ENCODE measurements at places on chromosomes 4 and X. TPM values are rescaled to one million over a fixed set of nuclear protein-coding genes. Genes with fewer than 3 reads are reported as not detected.

DNA sequence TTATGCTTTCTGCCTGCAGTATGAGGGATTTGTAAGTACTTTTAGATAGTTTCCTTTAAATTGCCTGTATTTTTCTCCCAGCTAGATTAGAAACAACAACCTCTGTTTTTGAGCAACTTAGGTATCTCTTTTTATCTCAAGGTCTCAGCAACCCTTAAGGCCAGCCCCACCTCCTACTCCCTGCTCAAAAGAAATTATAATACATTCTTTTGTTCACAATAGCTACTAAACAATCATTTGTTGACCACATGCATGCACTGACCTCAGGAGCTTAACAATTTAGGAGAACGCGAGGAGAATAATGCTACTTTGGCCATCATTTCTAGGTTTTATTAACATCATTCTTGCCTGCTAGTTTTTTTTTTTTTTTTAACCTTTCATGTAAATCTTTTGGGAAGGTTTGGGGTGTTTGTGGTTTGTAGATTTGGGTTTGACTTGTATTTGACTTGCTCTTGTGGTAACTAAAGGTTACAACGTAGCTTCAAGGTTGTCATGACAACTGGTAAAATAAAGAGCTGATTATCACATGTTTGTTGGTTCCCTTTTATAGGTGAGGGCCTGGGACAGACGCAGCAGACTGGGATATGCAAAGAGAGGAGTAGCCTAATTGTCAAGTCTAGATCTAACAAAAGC is 145.4 kb upstream of the PLAC1 start:
- H3K27me3 ChIP-seq: no peaks in the 10 kb centered on the region
- H3K36me3 ChIP-seq: no peaks in the 10 kb centered on the region
- no peak for DNase-seq
- no peak overlapping the region for H3K4me3 ChIP-seq
- peaks cover 6% of the 10 kb centered on the region for H3K4me1 ChIP-seq

Gene TCEAL1
- 10.9 TPM for total RNA-seq

GRCh38 chr4:48223633-48224295 is 45.9 kb downstream of the TEC start:
- peak overlapping the region; percentile 48 for H3K27ac ChIP-seq
- H3K27me3 ChIP-seq: no peaks in the 10 kb centered on the region
- no peaks in the 10 kb centered on the region for H3K4me1 ChIP-seq
- H3K36me3 ChIP-seq: no peaks in the 10 kb centered on the region
- H3K4me3 ChIP-seq: no peak overlapping the region
- DNase-seq: no peak

DNA sequence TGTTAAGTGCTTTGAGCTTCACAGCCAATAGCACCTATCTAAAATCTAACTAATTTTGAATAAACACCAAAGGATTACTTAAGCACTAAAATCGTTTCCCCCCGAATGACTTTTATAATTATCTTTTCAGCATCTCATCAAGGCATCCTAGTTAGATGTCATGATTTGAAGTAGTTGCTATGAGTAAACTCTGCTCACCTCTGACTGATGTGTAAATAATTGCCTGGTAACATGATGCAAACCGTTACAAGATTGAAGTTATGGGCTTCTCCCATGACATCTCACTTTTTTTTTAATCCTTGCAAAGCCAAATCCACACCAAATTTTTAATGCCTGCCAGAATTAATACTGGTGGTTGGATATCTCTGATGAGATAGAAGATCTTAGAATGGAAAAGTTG is 377.1 kb downstream of the PRDM5 start:
- DNase-seq: no peak
- no peaks in the 10 kb centered on the region for H3K27me3 ChIP-seq
- no peaks in the 10 kb centered on the region for H3K4me1 ChIP-seq

Gene CACNA1F
- total RNA-seq: not detected

DNA sequence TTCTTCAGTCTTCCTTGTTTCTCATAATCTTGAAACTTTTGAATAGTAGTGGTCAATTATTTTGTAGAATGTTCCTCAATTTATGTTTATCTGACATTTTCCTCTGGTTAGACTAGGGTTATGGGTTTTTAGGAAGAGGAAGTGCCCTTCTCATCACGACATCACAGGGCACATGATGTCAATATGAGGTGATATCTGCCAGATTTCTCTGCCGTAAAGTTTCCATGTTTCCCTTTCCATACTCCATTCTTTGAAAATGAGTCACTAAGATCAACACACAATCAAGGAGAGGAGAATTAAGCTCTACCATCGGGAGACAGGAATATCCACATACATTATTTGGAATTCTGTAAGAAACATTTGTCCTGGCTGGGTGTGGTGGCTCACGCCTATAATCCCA is 28.4 kb downstream of the RP2 start:
- H3K4me3 ChIP-seq: no peak overlapping the region
- peak overlapping the region; percentile 6 for H3K27ac ChIP-seq
- DNase-seq: no peak
- H3K36me3 ChIP-seq: no peaks in the 10 kb centered on the region
- no peaks in the 10 kb centered on the region for H3K27me3 ChIP-seq
